NCI-H1417 (cell line): ENCODE measurements at places on chromosomes 1 and 21.

DNA sequence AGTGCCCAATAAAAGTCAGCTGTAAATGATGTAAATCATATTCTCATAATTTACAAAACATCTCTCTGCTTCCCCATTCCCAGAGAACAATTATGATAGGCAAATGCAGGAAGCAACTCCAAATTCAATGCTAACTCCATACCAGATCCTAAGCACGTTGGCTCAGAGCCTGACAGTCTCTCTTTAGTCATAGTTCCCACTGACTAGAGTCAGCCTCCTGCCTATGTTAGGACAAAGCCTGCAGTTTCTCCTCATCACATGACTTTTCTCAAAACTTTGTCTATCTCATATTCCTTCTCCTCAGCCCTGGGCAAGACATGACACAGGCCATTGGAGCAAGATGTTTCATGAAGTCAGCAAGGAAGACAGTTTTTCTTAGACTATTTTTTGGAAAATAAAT lies 101.5 kb upstream of the COL24A1 start:
- no peak for DNase-seq

GRCh38 chr1:10292188-10292587 lies 81.8 kb downstream of the KIF1B start:
- no peak for DNase-seq

GRCh38 chr1:230365723-230366307 lies 60.3 kb downstream of the PGBD5 start:
- peak; percentile 26 for DNase-seq

DNA sequence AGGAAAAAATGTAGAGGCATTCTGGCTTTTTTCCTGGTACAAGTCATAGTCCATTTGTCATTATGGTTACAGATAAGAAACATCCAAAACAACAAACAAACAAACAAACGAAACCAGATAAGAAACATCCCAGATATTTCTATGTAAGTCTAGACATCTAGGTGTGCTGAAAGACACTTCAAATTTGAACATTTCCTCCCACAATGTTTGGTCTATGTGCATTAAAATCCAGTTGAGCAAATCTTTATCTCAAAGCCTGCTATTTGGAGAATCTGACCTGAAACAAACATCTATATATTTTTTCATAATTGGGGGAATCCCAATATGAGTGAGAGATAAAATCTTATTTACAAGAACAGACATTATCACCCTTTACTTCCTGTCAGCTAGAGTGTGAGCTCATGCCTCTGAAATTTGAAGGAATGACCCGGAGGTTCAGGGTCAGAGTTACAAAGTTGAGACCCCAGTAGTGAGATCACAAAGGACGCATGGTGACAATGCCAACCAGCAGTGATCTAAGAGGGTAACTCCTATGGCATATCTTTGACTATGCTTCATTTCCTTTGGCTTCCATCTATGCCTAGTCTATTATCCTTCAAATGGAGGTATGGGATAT lies 182.9 kb upstream of the ATP1B1 start:
- DNase-seq: no peak

- DNase-seq: peak; percentile 37
Observed at GRCh38 chr1:85818371-85818770, 110.1 kb upstream of the ZNHIT6 start.

DNA sequence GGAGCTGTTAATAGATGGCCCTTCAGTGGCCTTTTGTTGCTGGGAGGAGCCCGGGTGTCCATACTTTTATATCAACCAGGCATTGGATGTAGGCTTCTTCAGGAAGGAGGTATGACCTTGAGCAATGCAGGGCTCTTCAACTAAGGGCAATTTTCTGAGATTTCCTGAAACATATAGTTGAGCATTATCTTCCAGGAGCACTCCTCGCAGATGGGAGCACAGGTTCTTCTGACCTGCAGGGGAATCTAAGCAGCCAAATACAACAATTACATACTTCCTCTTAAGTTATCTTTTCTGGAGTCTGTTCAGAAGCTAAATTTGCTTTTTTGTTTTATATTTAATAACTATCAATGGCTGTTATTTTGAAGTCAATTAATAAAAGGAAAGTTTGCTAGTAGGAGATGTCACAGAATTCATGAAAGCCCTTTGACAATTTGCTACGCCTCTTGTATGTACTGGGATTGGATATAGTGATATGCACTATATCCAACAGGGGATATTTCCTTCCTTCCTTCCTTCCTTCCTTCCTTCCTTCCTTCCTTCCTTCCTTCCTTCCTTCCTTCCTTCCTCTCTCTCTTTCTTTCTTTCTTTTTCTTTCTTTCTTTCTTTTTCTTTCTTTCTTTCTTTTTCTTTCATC lies 422.6 kb upstream of the NEGR1 start:
- DNase-seq: no peak

- DNase-seq: no peak
Observed at GRCh38 chr1:26096471-26096870, 15.2 kb upstream of the PDIK1L start.

- DNase-seq: no peak
Observed at GRCh38 chr21:37419228-37419906, 52.8 kb downstream of the DYRK1A start.

- DNase-seq: no peak
Observed at GRCh38 chr1:45215485-45216199, 9.2 kb upstream of the ZSWIM5 start.
